ENCODE measurements at places on chromosomes 6 and 20. TPM values are rescaled to one million over a fixed set of nuclear protein-coding genes. Genes with fewer than 3 reads are reported as not detected.

The GMDS gene
- 24.0 TPM for total RNA-seq

The AGPAT1 gene
- 25.8 TPM for total RNA-seq

The CLPSL1 gene
- not detected for total RNA-seq

The PGM3 gene
- total RNA-seq, result 52.2 TPM

The TRAPPC3L gene
- total RNA-seq, result not detected

The ADGRB3 gene
- total RNA-seq, result 0.18 TPM

DNA sequence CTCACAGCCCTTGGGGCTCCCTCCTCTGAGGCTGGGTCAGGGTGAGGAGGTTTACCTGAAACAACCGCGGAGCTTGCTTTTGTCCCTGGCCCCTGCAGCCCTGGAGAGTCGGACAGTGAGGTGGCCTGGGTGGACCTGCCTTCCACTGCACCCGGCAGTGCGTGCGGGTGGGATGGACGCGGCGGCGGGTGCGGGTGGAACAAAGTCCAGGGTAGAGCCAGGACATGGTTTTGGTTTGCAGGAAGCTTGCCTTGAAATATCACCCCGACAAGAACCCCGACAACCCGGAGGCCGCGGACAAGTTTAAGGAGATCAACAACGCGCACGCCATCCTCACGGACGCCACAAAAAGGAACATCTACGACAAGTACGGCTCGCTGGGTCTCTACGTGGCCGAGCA, 27.1 kb downstream of the UCKL1 start:
- DNase-seq, result no peak
- peaks cover 44% of the 10 kb centered on the region for H3K36me3 ChIP-seq
- H3K27me3 ChIP-seq, result no peaks in the 10 kb centered on the region
- no peak overlapping the region for H3K27ac ChIP-seq

- H3K27me3 ChIP-seq, result no peaks in the 10 kb centered on the region
- no peaks in the 10 kb centered on the region for H3K4me1 ChIP-seq
- DNase-seq, result no peak
- H3K4me3 ChIP-seq, result no peak overlapping the region
- H3K36me3 ChIP-seq, result no peaks in the 10 kb centered on the region
- H3K27ac ChIP-seq, result peak overlapping the region; percentile 30
Observed at GRCh38 chr6:150925976-150926375, 60.5 kb downstream of the MTHFD1L start.

- no peaks in the 10 kb centered on the region for H3K4me1 ChIP-seq
- no peaks in the 10 kb centered on the region for H3K36me3 ChIP-seq
- peaks cover 5% of the 10 kb centered on the region for H3K27me3 ChIP-seq
- peak; percentile 49 for DNase-seq
Observed at GRCh38 chr6:113860181-113860955, 3.2 kb downstream of the MARCKS start.

DNA sequence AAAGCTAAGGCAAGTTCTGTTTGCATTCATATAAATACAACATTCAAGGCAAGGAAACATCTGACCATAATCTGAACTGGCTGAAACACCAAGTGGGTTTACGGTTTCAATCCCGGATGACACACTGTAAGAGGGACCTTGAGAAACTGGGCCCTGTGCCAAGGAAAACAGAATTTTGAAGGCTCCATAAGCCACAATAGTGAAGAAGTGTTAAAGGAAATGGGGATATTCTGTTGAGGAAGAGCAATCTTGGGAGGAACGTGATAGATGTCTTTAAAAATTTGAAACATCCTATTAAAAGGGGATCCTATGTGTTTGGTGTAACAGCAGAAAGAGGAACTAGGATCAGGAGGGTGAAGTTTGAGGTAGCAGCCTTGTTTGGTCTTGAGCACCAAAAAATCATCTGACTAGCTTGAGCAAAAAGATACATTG, 82.4 kb upstream of the TAB2 start:
- no peak for DNase-seq
- no peaks in the 10 kb centered on the region for H3K27me3 ChIP-seq
- no peak overlapping the region for H3K27ac ChIP-seq
- no peaks in the 10 kb centered on the region for H3K4me1 ChIP-seq
- no peak overlapping the region for H3K4me3 ChIP-seq
- no peaks in the 10 kb centered on the region for H3K36me3 ChIP-seq

GRCh38 chr6:3009930-3010329, 10.2 kb downstream of the NQO2 start:
- H3K27me3 ChIP-seq, result no peaks in the 10 kb centered on the region
- H3K4me1 ChIP-seq, result no peaks in the 10 kb centered on the region
- H3K4me3 ChIP-seq, result no peak overlapping the region
- no peak for DNase-seq
- peaks cover 16% of the 10 kb centered on the region for H3K36me3 ChIP-seq

- no peak overlapping the region for H3K27ac ChIP-seq
- no peaks in the 10 kb centered on the region for H3K27me3 ChIP-seq
- no peak overlapping the region for H3K4me3 ChIP-seq
- DNase-seq, result no peak
Observed at GRCh38 chr20:62688855-62689460, 19.7 kb upstream of the NTSR1 start.

DNA sequence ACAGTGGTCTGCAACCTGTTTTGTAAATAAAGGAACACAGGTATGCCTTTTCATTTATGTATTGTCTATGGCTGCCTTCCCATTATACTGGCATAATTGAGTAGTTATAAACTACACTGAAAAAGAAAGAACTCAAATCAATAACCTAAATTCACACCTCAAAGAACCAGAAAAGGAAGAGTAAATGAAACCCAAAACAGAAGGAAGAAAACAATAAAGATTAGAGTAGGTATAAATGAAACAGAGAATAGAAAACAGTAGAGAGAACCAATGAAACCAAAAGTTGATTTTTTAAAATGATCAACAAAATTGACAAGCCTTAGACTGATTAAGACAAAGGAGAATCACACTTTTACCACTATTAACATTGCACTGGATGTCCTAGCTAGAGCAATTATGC, 34.7 kb downstream of the FAM184A start:
- no peaks in the 10 kb centered on the region for H3K4me1 ChIP-seq
- H3K36me3 ChIP-seq, result no peaks in the 10 kb centered on the region
- H3K27me3 ChIP-seq, result no peaks in the 10 kb centered on the region
- no peak overlapping the region for H3K4me3 ChIP-seq

GRCh38 chr6:3442431-3443220, 14.2 kb downstream of the SLC22A23 start:
- H3K36me3 ChIP-seq, result no peaks in the 10 kb centered on the region
- H3K27ac ChIP-seq, result no peak overlapping the region
- no peak overlapping the region for H3K4me3 ChIP-seq
- no peaks in the 10 kb centered on the region for H3K4me1 ChIP-seq
- DNase-seq, result no peak
- H3K27me3 ChIP-seq, result no peaks in the 10 kb centered on the region

- H3K4me3 ChIP-seq, result no peak overlapping the region
- DNase-seq, result no peak
- H3K27ac ChIP-seq, result no peak overlapping the region
- H3K36me3 ChIP-seq, result no peaks in the 10 kb centered on the region
- no peaks in the 10 kb centered on the region for H3K27me3 ChIP-seq
- H3K4me1 ChIP-seq, result no peaks in the 10 kb centered on the region
Observed at GRCh38 chr6:74280130-74280692, 584.2 kb downstream of the CD109 start.

GRCh38 chr6:43697421-43697820, 9.8 kb upstream of the MRPS18A start:
- H3K27me3 ChIP-seq, result peaks cover under 1% of the 10 kb centered on the region
- DNase-seq, result no peak
- no peak overlapping the region for H3K4me3 ChIP-seq
- no peak overlapping the region for H3K27ac ChIP-seq

DNA sequence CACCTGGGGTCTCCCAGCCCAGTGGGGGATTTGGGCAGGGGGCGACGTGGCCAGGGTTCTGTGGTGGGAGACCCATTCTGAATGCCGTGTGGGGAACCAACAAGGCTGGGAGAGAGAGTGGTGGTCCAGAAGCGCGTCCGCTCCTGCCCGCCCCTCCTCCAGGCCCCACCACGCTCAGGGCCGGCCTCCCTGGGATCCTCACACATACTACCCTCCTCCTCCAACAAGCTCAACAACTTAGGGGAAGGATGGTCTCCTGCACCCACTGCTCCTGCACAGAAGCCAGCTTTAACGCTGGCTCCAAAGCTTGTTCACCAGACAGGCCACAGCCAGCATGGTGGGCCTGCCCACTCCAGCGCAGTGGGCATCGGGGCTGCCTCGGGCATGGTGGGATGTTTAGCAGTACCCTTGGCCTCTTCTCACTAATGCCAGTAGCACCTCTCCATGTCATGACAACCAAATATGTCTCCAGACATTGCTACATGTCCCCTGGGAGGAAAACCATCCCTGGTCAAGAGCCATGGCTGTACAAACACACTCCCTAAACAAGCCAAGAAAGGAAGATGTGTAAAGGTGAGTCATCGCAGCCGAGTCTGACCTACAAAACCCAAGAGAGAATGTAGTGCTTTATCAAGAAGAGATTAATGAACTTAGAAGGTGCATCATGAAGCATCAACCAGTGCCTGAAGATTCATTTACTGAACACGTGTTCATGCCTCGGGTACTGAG, 75.7 kb downstream of the BMP7 start:
- H3K4me1 ChIP-seq, result no peaks in the 10 kb centered on the region
- H3K27me3 ChIP-seq, result no peaks in the 10 kb centered on the region
- no peak overlapping the region for H3K27ac ChIP-seq
- no peak overlapping the region for H3K4me3 ChIP-seq
- no peaks in the 10 kb centered on the region for H3K36me3 ChIP-seq

DNA sequence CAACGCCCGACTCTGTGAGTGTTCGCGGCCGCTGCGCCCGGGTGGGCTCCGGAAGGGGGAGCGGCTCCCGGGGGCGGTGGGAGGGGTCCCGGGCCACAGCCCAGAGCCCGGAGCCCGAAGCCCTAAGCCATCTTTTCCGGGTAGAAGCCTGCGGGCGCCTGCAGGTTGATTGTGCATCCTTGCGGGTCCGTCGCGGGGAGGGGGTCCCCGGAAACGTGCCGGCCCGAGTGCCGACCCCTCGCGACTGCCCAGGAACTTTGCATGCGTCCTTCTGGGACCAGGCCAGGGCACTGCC, 413 bp downstream of the PTPRA start:
- peak overlapping the region; percentile 59 for H3K27ac ChIP-seq
- peak overlapping the region; percentile 96 for H3K4me3 ChIP-seq
- DNase-seq, result peak; percentile 73
- H3K4me1 ChIP-seq, result peaks cover 18% of the 10 kb centered on the region

DNA sequence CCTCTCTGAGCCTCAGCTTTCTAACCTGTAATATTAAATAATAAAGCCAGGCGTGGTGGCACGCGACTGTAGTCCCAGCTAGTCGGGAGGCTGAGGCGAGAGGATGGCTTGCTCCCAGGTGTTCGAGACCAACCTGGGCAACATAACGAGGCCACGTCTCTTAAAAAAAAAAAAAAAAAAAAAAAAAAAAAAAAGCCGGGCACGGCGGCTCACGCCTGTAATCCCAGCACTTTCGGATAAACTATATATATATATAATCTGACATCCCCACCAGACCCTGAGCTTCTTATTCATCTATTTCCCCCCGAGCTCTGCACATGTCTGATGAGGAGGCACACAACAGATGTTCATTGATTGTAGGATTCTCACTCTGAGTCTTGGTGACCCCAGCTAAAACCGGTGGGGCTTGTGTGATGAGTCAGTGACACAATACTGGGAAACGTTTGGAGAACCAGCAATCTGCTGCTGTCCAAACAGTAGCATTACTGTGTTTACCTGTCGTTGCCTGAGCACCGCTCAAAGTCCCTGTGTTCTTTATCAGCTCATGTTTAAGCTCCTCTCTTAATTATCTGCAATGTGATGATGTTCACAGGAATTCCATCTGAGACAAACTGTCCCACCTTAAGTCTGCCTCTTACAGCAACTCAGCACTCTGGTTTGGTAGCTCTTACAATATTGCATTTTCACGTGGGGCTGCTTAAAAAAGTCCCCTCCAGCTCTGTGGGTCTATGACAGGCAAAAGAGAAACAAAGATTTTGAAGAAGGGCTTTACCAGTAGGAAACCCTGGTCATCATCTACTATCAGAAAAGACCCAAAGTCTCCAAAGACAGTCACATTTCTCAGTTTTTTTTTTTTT, 1.0 kb upstream of the SPATA2 start:
- H3K27ac ChIP-seq, result peak overlapping the region; percentile 97
- no peaks in the 10 kb centered on the region for H3K36me3 ChIP-seq
- H3K4me1 ChIP-seq, result peaks cover 25% of the 10 kb centered on the region
- peak; percentile 79 for DNase-seq
- peak overlapping the region; percentile 100 for H3K4me3 ChIP-seq

GRCh38 chr20:16129411-16129810, 443.8 kb downstream of the KIF16B start:
- no peak overlapping the region for H3K27ac ChIP-seq
- H3K4me3 ChIP-seq, result no peak overlapping the region
- DNase-seq, result no peak
- H3K4me1 ChIP-seq, result no peaks in the 10 kb centered on the region
- no peaks in the 10 kb centered on the region for H3K27me3 ChIP-seq
- H3K36me3 ChIP-seq, result no peaks in the 10 kb centered on the region

DNA sequence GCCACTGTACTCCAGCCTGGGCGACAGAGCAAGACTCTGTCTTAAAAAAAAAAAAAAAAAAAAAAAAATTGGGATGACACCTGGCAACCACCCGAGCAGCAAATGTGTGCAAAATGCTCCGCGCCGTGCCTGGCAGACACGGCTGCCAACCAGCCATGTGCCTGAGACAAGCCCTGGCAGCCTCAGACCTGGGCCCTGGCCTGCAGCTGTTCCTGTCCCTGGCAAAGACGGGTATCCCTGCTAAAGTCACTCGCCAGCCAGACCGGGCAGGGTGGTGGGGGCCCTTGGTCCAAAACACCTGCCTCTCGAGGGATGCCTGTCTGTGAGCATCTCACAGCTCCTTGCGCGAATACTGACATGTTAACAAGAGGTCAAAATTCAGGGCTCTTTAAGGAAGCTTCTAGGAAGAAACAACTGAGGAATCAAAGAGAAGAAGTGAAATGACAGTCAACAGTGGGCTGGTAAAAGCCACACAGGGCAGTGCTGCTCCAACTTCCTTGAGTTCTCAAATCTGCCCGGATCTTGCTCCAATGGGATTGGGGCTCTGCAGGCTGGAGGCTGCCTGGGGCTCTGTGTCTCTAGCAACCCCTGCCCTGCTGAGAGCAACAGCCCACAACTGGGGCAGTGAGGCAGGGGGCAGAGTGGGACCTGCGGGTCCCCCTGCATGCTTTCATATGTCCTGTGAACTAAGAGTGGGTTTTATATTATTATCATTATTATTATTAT, 53.4 kb downstream of the SYTL3 start:
- H3K4me1 ChIP-seq, result peaks cover 10% of the 10 kb centered on the region
- H3K27me3 ChIP-seq, result no peaks in the 10 kb centered on the region
- no peak overlapping the region for H3K4me3 ChIP-seq
- H3K36me3 ChIP-seq, result no peaks in the 10 kb centered on the region
- DNase-seq, result no peak

DNA sequence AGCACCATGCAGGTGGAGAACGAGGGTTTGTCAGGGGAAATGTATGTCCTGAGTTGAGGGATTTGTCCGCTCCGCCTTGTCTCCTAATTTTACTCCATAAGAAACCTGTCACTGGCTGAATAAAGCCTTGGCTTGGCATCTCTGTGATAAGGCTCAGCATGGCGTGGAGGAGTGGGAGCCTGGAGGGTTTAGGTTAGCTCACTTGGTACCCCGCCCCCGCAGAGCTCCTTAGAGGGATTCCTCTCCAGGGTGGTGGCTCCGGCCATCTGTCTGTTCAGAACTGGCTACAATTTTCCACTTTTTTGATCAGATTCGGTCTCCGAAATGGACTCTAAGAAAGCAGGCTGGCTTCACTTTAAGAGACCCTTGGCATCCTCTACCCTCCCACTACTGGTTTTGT, 192.2 kb upstream of the SYNDIG1 start:
- no peak overlapping the region for H3K27ac ChIP-seq
- no peaks in the 10 kb centered on the region for H3K4me1 ChIP-seq
- no peaks in the 10 kb centered on the region for H3K36me3 ChIP-seq
- no peak for DNase-seq
- H3K4me3 ChIP-seq, result no peak overlapping the region

Data from right lobe of liver (tissue), 6 donors.